ENCODE measurements at places on chromosomes 3 and 15.

GRCh38 chr3:132342610-132343009 is 25.4 kb downstream of the ACP3 start:
- DNase-seq, result no peak

GRCh38 chr3:171061749-171062148 is 35.2 kb upstream of the SLC2A2 start:
- no peak for DNase-seq

GRCh38 chr3:193140381-193140780 is 100.6 kb upstream of the PLAAT1 start:
- DNase-seq, result no peak

DNA sequence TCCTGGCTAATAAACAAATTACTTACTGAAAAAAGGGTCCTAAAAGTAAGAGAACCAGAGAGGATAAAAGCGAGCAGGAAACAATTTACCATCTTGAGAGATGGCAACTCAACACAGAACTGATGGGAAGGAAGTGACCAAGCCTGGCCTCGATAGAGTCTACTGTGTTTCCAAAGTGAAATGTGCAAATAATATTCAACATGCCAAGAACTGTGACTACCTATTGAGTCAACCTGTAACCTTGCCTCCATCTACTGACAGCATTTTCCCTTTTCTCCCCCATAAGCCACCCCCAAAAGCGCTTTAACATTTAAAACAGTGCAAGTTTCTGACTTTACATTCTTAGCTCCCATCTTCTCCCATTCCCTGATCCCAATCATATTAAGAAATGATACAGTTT is 75.4 kb upstream of the PSMD6 start:
- no peak for DNase-seq

GRCh38 chr3:157785102-157785826 is 282.0 kb upstream of the VEPH1 start:
- DNase-seq, result no peak

GRCh38 chr3:107543666-107544065 is 20.9 kb downstream of the BBX start:
- DNase-seq, result peak; percentile 52

GRCh38 chr15:63856711-63857460 is 23.1 kb upstream of the HERC1 start:
- DNase-seq, result no peak

DNA sequence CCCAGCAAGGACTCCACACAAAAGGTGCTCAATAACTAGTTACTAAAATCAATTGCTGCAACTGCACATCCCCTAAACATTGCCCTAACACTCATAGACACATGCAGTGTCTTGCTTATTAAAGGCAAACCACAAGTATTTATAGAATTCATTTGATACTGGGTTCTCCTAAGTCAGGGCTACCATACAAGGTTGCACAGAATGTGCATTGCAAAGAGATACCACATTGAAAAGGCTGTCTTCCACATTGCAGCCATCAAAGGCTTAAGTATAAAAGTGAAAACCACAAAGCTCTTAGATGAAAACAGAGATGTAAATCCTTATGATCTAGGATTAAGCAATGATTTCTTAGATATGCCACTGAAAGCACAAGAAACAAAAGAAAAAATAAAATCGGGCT is 33.6 kb upstream of the TOPAZ1 start:
- peak; percentile 56 for DNase-seq

- DNase-seq, result no peak
Measured at GRCh38 chr3:27559835-27560234, 75.7 kb upstream of the SLC4A7 start.

GRCh38 chr15:100665570-100665969 is 63.2 kb downstream of the ASB7 start:
- no peak for DNase-seq

GRCh38 chr3:37546876-37547275 is 314.8 kb upstream of the CTDSPL start:
- DNase-seq, result no peak

- DNase-seq, result no peak
Measured at GRCh38 chr15:48914717-48915116, 36.8 kb downstream of the EID1 start.

DNA sequence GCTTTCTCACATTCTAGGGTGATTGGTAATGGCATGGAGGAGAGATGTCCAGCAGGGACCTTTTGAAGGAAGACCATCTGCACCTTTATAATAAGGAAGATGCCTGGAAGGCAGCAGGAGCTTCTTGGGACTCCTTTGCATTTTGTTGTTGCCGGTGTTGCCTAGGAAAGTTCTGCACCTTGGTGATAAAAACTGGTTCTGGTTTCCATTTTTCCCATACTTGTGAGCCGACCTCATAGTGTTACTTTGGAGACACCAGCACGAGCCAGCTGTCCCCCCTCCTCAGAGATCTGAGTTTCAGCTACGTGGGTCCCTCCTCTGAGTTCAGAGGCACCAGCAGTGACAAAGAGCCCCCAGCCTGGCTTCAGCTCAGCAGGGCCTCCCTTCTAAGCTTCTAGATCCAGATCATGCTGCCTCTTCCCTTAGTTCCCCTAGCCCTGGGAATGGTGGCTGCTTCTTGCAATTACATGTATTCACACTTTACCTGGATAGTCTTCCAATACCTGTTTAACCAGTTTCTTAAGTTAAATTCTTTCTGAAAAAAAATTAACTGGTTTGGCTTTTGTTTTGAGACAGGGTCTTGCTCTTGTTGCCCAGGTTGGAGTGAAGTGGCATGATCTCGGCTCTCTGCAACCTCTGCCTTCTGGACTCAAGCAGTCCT is 18.0 kb upstream of the FSTL1 start:
- DNase-seq, result no peak

- no peak for DNase-seq
Measured at GRCh38 chr3:6262010-6262409, 598.9 kb upstream of the GRM7 start.

GRCh38 chr3:150110097-150110496 is 139.4 kb upstream of the PFN2 start:
- DNase-seq, result no peak

DNA sequence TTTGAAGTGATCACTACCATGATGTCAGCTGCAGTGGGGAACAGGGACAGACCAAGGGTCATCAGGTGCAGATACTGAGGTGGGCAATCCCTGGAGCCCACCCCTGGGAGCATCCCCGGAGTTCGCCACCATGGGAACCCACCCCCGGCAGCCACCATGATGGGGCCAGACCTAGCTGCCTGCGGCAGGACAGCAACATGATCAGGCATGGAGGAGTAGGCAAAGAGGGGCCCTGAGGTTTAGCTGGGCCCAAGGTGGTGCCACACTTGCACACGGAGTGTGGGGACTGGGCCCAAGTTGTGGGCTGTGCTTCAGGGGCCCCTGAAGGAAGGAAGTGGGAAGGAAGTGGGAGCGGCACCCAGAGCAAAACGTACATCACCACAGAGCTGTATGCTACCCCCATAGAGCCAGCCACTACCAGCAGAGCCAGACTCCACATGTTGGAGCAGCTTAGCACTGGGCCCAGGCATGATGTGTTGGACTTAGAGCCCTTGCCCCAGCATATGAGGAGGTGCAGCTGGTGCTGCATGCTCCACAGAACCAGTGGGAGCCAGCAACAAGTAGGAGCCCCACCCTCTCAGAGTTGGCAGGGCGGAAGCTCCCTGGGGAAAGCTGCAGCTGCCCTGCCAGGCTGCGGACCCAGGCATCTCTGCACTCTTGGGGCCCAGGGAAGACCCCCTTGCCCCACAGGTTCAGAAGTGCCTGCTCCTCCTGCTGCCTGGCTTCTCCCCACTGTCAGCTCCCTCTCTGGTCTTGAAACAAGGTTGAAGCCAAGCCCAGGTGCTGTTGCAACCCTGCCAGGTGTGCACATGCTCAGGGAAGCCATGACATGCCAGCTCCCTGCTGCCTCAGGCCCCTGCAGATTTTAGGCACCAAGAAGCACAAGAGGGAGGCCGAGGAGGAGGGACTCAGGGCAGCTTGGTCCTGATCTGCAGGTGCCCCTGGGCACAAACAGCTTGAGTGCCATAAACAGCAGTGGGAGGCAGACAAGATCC is 515.3 kb downstream of the ZBBX start:
- no peak for DNase-seq

DNA sequence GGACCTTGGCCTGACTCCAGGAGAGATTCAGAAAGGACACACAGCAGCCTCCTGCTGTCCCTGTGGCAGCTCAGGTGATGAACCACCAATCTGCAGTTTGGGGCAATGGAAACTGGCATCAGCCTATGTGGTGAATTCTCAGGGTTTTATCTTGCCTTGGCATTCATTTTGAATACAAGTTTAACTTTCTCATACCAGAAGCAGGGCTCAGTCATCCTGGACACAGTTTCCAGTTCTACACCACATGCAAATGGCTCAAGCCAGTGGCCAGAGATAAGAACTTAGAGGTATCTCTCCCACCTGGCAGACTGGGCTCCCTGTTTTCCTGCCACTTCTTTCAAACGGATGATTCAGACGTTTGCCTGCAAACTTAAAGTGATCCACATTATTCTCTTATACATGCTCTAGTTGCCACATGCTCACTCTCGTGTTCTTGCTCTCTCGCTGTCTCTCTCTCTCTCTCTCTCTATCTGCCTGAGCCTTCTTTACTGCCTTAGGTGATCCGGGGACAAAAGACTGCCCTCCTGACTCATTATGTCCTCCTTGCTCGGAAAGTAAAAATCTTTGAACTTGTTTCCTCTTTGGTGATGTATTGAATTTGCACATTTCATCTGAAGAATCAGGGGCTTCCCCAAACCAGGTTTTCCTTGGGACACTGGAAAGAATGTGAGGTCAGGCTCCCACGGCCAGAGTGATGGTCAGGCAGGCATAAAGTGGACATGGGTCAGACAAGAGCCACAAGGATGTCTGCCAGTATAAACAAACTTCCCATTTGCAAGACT is 99.6 kb upstream of the STT3B start:
- no peak for DNase-seq

DNA sequence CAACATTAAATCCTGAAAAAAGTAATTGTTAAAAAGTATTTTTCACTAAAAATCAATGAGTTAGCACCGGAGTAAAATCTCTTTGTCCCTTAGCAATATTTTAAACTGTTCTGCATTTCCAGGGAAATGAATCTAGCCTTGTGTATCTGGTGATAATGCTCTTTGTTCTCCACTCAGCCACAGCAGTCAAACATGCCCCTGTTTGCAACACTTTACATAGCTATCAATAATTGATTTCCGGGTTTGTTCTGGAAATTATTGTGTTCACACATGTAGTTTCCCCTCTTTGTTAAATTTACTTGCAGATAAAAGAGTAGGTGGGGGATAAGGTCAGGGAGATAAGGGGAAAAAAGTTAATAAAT is 3.6 kb upstream of the A4GNT start:
- DNase-seq, result no peak

- DNase-seq, result no peak
Measured at GRCh38 chr15:80931191-80931590, 58.4 kb downstream of the MESD start.

- no peak for DNase-seq
Measured at GRCh38 chr3:138137861-138138260, 5.7 kb upstream of the A4GNT start.

- no peak for DNase-seq
Measured at GRCh38 chr3:69181592-69182211, 59.3 kb upstream of the LMOD3 start.

- DNase-seq, result no peak
Measured at GRCh38 chr15:68419301-68420175, 12.4 kb downstream of the ITGA11 start.

DNA sequence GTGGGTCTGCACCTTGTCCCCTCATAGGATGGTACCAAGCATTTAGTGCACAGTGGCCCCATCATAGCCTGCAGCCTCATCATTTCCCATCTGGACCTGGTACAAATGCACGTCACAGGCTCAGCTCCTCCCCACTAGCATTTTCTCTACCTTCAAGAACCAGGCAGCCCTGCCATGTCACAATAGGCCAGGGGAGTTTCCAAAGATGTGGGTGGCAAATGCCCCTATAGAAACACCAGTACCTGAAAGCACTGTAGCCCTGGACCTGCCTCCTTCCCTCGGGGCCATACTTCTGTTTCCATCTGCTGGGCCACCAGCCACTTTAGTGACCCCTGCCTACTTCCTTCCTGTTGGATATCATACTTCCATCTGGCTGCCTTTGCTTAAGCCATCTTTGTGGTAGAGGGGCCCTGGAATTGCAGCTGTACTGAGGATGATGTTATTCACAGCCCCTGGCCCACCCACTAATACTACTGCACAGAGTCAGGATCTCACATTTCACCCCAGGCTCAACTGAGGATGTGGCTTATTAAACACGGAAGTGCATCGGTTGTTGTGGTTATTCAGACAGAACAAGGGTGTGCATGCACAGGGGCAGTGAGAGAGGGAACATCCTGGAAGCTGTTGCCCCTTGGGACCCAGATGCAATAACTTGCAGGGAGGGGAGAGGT is 3.8 kb downstream of the TCTA start:
- DNase-seq, result peak; percentile 61

DNA sequence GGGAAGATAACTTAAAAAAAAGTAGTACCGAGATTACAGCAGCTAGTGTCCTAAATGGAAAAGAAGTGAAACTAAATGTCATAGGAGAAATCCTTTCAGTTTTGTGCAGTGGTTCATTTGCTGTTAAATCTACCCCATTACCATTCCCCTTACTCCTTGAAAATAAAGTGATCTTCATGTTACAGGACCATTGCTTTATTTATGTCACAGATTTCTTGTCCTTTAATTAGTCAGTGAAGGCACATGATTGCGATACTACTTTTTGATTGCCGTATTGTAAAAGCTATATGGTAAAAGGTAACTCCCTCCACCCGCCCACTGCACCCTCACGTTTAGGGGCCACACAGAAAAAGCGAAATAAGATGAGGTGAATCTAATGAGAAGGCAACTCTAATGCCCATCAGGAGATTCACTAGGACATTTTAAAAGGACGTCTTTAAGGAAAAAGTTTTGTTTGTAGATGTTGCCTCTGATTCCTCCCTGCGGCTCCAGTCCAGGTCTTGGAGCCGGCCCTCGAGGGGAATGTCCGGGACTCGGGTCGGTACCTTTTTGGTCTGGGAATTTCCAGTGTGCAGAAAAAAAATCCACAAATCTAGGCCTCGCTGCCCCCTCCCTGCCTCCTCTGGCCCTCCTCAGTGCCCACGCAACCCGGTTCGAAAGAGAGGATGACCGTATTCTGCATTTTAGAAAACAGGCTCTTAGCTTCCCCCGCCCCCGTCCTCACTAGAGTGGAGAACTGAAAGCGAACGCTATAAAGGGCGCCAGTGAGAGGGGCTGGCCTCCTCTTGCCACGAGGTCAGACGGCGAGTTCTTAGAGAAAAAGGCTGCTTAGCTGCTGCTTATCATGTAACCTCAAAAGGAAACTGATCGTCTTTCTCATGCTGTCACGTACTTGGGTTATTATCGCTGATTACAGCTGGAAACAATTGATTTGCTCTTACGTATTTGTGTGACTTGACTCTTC is 21.8 kb upstream of the NFKBIZ start:
- DNase-seq, result peak; percentile 75

- DNase-seq, result no peak
Measured at GRCh38 chr3:172869784-172870518, 119.4 kb downstream of the ECT2 start.

GRCh38 chr3:134952371-134952770 is 157.3 kb downstream of the EPHB1 start:
- no peak for DNase-seq

- peak; percentile 49 for DNase-seq
Measured at GRCh38 chr3:184361532-184361931, at the start of the genes CLCN2 and POLR2H. CLCN2 (minus strand) TSS chr3:184361605; CDS start chr3:184361479, 126 bp downstream. POLR2H (plus strand) TSS chr3:184361710; CDS start chr3:184363493, 1,783 bp downstream.

GRCh38 chr15:70308011-70308734 is 210.5 kb upstream of the TLE3 start:
- DNase-seq, result peak; percentile 45

Measured in natural killer cell (primary cell).